Fibroblast of pulmonary artery (primary cell): ENCODE measurements at places on chromosomes 5 and 9.
A peak's percentile ranks its signal among the peaks of the same experiment; 100 is the strongest.

DNA sequence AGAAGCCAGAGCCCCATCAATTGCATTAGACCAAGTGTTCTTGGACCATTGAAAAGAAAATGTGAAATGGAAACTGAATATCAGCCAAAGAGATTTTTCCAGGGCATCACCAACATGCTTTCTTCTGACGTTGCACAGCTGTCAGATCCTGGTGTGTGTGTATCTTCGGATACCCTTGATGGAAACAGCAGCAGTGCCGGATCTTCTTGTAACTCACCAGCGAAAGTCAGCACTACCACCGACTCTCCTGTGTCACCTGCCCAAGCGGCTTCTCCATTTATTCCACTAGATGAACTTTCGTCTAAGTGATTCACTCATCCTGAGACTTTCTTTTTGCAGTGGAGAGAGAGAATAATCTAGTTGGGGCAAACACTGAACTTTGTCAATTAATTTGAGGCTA lies 75.7 kb downstream of the PIP5K1B start:
- peak; percentile 14 for DNase-seq

- DNase-seq = no peak
These were observed 28.7 kb downstream of the TAF1L start for GRCh38 chr9:32606811-32607210.

DNA sequence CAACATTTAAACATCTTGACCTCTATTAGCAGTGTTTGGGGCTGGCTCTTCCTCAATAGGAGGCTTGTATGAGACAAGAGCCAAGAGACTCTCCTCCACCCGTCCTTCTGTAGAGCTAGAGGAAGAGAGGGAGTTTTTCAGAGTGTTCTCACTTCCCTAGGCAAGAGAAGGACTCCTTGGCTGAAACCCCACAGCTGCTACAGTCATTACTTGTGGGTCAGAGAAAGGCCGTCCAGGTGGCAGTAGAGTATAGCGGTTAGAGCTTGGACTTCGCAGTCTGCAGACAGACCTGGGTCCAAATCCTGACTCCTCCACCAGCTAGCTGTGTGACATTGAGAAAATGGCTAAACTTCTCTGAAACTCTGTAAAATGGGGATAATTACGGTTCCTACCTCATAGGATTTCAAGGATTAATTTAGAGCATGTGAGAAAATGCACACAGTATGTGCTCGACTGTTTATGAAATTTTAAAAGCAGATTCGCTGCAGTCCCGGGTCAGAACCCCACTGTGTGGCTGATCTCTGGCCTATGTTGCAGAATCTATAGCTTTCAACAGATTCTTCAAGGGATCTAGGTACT lies 80.8 kb upstream of the ARAP3 start:
- DNase-seq = peak; percentile 27

- DNase-seq = peak; percentile 93
These were observed 206.0 kb downstream of the PCSK1 start for GRCh38 chr5:96226941-96227552.

GRCh38 chr5:100790170-100790665 lies 112.9 kb downstream of the ST8SIA4 start:
- DNase-seq = no peak

DNA sequence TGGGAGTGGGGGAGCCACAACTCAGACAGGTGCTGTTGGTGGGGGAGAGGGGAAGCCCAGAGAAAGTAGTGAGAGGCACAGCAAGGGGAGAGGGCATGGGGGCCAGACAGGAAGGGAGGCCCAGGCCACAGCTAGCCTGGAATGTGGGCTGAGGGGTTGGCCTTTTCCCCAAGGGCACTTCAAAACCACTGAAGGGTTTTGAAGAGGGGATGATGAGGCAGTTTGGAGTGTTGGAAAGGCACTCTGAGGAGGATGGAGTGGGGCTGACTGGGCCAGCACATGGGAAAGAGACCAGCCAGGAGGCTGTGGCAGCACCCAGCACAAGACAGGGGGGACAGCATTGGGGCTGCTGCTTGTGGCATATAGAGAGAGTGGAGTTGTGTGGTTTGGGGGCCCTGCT lies 3.8 kb downstream of the PSD2 start:
- no peak for DNase-seq

DNA sequence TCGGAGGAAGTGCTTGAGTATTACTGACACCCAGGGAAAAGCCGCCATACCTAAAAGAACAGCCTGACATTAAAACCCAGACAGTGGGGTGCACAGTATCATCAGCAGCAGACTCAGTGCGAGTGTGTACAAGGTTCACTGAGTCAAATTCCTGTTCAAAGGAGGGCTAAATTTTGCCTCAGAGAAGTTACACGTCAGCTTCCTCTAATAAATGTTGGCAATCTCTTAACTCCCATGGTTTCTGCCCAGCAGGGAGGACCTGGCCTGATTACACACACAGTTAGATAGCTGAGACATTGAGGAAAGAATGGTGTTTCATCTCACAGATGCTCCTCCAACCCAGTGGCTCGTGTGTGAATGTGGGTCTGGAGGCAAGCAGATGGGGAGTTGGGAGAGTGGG lies 38.2 kb downstream of the NIPSNAP3B start:
- no peak for DNase-seq

GRCh38 chr9:91516081-91516480 lies 92.4 kb upstream of the NFIL3 start:
- DNase-seq = no peak

DNA sequence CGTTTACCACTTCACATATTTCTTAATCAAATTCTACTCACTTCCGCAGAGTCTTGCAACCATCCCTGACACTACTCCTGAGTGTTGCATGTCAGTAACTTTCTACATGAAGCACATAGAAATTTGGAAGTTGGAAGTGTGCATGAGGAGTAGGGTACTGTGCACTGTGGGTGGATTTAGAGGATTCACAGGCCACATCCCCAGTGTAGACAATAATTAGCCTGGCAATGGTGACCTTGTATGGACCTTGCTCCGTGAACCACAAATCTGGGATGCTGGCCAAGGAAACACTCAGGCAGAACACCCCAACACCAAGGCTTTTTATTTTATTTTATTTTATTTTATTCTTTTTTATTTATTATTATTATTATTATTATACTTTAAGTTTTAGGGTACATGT lies 25.5 kb downstream of the CTSL start:
- DNase-seq = no peak

- peak; percentile 78 for DNase-seq
These were observed at the start of gene MPDZ for GRCh38 chr9:13279284-13280141. TSS of gene MPDZ (minus strand) at chr9:13279692. CDS start at chr9:13250315, 29,377 bp downstream.

DNA sequence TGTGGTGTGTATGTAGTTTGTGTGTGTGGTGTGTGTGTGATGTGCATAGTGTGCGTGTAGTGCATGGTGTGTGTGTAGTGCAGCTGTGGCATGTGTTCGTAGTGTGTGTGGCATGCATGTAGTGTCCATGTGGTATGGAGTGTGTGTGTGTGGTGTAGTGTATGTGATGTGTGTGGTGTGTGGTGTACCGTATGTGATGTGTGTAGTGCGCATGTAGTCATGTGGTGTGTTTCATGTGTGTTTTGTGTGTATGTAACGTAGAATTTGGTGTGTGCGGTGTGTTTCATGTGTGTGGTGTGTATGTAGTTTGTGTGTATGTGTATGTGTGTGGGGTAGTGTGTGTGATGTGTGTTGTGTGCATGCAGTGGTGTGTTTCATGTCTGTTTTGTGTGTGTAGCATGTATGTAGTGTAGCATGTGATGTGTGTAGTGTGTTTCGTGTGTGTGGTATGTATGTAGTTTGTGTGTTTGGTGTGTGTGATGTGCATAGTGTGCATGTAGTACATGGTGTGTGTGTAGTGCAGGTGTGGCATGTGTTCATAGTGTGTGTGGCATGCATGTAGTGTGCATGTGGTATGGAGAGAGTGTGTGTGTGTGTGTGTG lies 40.7 kb downstream of the SYK start:
- DNase-seq = no peak

- no peak for DNase-seq
These were observed 153.5 kb downstream of the TTLL11 start for GRCh38 chr9:121939643-121940042.

- peak; percentile 55 for DNase-seq
These were observed 129.5 kb downstream of the TTLL11 start for GRCh38 chr9:121963528-121963995.

DNA sequence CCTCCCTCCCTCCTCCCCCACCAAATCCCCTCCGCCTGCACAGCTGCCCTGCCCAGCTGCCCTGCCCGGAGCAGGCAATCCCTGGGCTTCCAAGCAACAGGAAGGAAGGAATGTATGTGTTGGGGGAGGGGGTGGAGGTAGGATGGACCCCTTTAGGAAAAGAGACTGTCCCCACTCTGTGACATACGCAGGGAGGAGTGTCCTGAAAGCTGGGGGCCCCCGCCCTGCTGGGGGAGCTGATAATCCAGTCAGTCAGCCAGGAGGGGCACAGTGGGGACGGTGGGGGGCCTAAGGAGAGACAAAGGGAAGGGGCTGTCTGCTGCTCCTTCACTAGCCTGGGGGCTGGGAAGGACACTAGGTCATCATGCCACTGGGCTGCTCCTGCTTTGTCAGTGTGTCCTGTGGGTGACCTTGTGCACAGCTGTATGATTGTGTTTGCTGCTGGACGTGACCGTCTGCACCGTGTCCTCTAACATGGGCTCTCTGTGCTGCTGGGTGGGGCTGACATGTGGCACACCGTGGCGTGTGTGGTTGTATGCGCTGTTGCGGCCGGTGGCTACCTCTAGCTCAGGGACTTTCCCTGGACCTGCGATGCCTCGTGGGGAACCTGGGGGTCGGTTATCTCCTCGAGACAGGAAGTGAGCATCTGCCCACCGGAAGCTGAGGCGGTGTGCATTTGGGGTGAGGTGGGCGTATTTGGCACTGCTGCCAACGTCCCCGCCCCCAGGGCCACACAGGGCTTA lies 3.0 kb downstream of the N4BP3 start:
- DNase-seq = no peak

- peak; percentile 29 for DNase-seq
These were observed 10.3 kb upstream of the ANKHD1 start for GRCh38 chr5:140391312-140391711.

DNA sequence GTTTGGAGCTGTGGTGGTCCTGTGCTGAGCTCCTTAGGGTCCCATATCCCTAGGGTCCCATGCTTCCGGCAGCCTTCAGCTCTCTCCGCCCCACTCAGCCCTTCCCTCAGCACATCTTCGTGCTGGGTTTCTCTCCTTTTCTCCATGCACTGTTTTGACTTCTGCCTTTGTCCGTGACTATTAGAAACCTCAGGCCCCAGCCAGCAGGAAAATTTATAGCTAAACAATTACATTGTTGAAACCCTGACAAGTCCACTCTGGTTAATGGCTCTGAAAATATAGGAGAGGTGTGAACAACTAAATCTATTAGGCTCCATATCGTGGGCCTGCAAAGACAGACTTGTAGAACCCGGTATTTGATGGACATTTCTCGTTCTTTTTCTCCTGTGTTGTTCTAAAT lies 523.7 kb downstream of the CCDC171 start:
- no peak for DNase-seq

DNA sequence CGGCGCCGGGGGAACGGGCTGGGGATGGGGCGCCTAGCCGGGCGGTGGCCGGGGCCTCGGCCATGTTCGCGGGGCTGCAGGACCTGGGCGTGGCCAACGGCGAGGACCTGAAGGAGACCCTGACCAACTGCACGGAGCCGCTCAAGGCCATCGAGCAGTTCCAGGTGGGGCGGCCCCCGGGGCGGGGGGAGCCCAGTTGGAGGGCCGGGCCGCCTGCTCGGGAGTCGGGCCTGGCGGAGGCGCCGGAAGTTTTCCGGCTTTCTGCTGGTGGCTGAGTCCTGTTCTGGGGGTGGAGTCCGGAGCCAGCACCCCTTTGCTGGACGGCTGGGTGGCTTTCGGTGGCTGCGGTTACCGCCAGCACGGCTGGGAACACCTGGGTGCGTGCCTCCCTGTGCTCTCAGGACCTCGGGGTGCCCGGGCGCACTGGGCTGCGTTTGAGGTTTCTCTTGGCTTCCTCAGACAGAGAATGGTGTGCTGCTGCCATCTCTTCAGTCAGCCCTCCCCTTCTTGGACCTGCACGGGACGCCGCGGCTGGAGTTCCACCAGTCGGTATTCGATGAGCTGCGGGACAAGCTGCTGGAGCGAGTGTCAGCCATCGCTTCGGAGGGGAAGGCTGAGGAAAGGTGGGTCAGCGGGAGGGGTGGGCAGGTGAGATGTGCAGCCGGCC lies 454 bp downstream of the NELFB start:
- DNase-seq = peak; percentile 35

- DNase-seq = peak; percentile 67
These were observed 15.9 kb downstream of the ABHD17B start for GRCh38 chr9:71895117-71895516.

GRCh38 chr5:172640822-172641358 lies at the start of gene NEURL1B:
TSS of gene NEURL1B (plus strand) at chr5:172641263. CDS start at chr5:172641407, 144 bp downstream.
- DNase-seq = peak; percentile 25

DNA sequence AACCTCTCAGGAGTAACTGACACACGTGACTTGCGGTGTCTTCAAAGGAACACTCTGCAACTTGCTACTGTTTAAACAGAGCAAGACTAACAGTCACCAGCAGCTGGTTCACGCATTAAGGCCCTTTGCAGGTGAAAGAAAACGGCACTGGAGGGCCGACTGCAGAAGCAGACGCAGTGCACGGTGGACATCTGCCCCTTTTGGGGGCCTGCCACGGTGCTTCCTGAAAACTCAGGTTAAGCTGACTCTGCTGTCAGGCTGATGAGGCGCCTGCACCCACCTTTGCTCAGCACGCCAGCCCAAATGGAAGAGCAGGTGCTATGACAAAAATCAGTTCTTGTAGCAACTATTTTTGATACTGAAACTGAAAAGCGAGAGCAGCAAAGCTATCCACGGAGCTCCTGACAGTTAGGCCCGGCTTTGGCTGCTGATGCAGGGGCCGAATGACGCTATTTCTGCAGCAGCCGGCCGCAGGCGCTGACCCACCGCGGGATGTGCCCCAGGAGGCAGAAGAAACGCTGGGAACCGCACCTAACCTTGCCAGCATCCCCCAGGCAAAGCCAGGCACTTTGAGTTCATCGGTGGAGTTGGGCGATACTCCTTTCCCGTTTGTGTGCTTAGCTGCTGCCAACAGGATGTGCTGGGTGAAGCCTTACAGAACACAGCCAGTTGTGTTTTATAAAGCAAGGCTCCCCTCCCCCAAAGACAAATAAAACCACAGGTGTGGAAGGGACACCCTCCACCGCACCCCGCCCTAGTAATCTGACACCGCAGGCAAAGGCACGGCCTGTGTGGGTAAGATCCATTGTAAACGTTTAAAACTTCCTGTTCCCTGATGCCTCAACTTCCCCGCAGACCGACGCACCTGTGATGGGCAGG lies 21.1 kb upstream of the TERT start:
- peak; percentile 3 for DNase-seq

DNA sequence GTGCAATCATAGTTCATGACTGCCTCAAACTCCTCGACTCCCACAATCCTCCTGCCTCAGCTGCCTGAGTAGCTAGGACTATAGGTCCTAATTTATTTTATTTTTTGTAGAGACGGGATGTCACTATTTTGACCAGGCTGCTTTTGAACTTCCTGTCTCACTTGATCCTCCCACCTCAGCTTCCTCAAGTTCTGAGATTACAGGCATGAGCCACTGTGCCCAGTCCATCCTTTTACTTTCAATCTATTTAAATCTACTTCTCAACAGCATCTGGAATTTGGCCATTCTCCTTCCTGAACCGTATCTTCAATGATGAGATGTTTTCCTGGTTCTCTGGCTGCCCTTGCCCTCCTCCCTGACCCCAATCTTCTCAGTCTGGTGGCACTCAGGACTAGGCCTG lies 12.2 kb upstream of the GRIN1 start:
- DNase-seq = no peak
